ENCODE measurements at places on chromosomes 11 and 22.

DNA sequence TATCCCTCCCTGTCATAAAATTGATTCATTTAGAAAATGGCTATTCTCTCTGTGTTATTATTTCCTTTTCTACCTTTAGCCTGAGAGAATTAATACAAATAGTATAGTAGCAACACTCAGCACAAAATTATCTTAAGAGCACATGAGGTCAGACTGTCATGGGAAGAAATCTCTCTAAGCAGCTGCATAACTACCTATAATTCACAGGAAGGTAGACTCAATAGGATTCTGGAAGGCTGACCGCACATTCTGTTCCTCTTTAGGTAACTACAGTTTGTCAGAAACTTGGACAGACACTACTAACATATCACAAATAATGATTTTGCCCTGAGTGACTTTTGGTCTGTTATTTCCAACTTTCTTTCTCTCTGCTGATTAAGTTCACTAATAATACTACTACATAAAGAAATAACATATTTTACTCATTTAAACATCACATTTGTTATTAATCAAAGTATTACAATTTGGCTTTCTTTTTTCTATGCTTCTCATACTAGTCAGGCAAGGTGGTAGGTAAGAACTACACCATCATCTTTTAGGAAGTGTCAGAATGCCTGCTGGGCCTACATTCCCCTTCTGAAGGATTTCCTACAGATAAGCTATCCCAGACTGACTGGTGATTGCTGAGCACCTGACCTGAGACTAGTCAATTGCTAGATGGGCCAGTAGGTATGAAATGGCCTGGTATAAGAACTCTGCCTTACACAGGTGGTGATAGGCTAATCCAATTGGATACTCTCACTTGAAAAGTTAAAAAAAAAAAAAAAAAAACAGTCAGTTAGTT, 325.1 kb downstream of the DLG2 start:
- DNase-seq: no peak

DNA sequence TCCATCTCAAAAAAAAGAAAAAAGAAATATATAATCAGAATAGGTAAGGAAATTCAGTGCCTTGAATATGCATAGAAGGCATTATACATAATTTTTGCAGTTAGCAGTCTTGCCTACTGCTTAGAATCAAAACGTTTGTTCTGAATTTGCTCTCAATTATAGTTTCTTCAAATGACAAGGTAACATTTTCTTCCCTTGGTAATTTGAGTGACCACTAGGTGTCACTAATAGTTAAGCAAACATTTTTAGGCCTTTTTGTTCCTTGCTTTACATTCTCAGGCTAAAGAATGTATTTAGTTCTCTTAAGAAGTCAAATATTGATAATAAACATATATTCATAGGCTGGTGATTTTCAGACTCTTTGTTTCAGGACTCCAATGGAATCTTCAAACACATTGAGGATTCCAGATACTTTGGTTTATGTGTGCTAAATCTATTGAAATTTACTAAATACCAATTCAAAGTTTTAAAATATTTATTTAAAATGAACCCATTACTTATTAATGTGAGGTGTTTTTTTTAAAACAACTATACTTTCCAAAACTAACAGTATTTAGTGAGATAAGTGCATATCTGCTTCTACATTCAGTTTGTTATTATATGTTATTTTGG, 55.0 kb upstream of the DEPDC7 start:
- peak; percentile 24 for DNase-seq

DNA sequence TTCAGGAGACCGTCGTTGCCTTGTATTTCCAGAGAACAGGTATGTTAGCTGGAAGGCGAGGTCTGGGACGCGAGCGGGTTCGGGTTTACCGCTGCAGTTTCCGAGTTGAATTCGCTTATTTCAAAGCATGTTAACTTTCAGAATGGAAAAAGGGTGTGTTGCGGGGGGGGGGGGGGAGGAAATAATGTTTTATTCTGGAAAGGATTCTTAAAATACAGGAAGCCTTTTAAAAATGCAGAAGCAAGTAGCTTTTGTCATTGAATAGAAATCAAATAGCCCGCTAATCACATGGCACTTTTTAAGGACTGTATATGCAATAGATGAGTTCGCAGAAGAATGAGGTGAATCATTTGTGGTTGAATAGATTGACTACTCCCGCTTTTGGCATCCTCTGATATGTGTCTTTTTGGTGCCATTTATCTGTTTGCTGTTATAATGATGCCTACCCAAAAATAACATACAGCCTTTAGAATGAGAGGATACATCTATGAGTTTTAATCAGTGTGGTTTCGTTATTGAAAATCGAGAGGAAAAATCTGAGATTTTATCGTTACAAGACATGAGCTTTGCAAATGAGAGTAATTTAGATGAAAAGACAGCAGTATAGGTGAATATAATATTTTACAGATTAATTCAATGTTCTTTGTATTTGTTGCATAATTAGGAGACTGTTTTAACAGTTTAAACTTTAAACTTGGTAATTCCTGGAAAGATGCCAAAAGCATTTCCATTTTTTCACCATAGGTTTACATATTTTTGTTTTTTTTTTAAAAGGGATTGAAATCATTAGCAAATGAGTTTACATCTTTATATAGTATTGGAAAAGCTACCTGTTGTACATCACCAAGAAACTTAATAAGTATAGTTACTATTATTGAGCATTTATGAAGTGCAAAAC, 1.7 kb downstream of the PDE3B start:
- no peak for DNase-seq

- DNase-seq: no peak
These were observed 773.2 kb downstream of the DLG2 start for GRCh38 chr11:84853841-84854497.

DNA sequence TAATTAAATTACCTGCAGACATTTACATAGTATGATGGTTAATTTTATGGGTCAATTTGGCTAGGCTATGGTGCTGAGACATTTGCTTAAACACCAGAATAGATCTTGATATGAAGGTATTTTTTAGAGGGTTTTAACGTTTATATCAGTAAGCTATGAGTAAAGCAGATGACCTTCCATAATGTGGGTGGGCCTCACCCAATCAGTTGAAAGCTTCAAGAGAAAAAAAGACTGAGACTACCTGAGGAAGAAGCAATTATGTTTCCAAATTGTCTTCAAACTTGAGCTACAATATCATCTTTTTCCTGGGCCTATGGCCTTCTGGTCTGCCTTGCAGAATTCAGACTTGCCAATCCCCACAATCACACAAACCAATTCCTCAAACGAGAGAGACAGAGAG, 498.8 kb upstream of the API5 start:
- DNase-seq: no peak

GRCh38 chr22:42275970-42276369, 5.5 kb upstream of the TCF20 start:
- DNase-seq: no peak

DNA sequence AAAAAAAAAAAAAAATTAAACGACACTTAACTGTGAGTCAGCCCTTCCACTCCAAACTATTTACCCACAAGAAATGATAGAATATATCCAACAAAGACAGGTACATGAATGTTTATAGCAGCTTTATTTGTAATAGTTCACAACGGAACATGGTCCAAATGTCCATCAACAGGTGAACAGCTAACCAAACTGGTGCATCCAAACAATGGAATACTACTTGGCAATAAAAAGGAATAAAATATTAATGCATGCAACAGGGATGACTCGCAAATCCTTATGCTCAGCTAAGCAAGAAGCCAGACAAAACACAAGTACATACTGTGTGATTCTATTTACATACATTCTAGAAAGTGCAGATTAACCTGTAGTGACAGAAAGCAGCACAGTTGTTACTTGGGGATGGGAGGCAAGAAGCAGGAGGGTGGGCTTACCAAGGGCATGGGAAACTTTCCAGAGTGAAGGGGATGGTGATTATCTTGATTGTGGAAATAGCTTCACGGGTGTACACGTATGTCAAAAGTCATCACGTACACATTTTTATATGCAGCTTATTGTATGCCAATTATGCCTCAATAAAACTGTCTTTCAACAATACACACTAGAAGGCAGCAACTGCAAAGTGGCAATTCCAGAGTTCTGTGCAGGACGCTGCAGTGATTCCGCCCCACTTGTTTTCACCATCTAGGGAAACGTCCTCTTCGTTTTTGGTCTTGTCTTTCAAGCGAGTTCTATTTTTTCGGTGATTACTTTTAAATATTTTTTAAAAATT, 6.7 kb upstream of the SF1 start:
- DNase-seq: no peak

DNA sequence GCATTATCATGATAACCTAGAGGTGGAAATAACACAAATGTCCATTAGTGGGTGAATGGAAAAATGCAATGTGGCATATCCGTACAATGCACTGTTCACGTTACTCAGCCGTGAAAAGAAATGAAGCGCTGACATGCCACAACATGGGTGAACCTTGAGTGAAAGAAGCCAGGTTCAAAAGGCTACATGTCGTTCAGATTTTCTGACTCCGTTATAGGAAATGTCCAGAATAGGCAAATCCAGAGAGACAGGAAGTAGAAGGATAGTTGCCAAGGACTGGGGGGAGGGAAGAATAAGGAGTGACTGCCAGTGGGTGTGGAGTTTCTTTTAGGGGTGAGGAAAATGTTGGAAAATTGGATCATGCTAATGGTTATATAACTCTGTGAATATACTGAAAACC, 133.8 kb downstream of the ATXN10 start:
- no peak for DNase-seq

GRCh38 chr11:970319-970871, 44.7 kb downstream of the AP2A2 start:
- no peak for DNase-seq

DNA sequence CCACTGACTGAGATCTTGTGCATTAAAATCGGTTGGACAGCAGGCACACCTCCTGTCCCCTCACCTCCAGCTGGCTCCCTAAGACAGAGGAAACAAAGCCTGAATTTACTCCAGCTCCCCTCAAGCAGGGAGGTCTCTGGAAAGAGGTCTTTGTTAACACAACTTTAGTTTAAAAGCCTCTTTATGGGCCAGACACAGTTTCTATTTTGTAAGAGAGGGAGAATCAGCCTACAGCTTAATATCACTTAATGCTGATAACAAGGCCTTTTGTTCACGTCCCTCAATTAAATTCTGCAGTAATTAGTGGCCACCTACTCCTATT, 36.3 kb downstream of the PLEKHA7 start:
- DNase-seq: no peak

- DNase-seq: no peak
These were observed 131.8 kb upstream of the RAG2 start for GRCh38 chr11:36729825-36730224.

GRCh38 chr11:1776331-1776851, 12.7 kb upstream of the CTSD start:
- DNase-seq: no peak

DNA sequence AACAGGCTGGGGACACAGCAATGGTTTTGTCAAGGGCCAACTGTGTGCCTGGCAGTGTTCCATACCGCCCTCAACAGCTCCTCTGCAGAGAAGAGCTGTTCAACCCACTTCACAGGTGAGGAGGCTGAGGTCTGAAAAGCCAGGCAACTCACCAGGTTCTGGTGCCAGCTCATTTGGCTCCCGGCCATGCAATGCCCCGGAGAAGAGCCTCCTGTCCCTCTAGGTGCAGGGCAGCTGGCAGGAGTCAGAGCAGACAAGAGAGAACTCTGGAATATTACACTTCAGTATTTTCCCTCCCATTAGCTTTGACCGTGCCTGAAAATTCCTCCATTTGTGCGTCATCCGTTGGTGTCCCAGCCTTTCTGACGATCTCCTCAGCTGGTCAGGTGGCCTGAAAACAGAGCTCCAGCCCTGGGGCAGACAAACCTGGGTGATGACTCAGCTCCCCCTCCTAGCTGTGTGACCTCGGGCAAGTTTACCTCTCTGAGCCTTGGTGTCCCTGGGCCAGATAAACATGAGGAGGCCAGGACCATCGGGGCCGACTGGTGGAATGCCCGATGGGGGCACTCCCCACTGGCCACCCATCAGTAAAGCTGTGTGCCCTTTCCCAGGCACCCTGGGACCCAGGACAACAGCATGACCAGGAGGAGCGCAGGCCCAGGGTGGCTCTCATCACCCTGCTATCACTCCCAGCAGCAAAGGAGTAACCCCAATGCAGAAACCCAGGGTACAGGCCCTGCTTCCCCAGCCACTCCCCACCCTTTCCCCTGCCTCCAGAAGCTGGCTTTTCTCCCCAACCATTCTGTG, 9.6 kb upstream of the C1QTNF6 start:
- no peak for DNase-seq

DNA sequence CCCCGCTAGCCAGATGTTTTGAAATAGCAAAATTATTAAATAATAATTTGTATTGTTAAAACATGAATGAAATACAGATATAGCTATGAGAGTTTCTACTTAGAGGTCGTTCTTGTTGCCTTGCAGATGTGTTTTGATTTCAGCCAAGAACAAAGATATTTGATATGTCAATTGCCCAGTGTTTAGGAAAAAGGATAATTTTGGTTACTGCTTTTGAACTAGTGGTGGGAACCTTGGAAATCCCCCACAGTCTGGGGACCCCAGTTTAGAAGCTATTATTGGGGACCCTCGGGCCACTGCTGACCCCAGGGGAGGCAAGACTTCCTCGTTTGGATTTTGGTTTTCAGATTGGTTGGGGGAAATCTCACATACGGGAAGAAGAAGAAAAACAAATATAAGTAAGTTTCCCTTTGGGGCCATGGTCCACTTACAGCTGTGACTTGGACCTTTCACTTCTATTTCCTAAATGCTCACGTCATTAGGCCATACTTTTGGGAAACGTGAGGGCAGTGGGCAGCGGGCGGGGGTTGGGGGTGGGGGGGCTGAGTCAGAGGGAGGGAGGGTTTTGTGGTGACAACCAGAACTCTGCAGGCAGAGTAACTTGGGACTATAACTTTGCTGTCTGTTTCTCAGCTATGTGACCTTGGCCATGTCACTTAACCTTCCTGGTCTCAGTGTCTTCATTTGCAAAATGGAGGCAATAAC, 37.0 kb downstream of the LDLRAD3 start:
- DNase-seq: no peak

- no peak for DNase-seq
These were observed 863.2 kb upstream of the CHORDC1 start for GRCh38 chr11:91086028-91086427.

DNA sequence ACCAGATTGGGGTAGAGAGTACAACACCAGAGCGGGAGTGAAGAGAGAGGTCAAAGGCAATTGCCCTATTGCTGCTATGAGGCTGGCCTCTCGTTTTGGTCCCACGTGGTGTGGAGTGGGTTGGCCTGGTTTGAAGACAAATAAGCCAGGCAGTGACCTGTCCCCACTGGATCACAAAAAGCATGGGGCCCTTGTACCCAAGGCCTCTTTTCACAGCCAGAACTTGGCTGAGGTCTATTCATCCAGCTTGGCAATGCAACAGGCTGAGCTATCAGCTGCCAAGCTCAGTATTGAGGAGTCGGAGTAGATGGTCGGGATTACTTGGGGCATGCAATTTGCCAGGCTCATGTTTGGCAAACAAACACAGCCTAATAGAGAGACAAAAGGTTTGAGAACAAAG, 19.2 kb upstream of the GALNT18 start:
- DNase-seq: no peak

All from Panc1 (cell line).